Stimulated activated naive CD4-positive, alpha-beta T cell treated with Interleukin-2 at 50 U/mL for 16 hours (primary cell): ENCODE measurements at places on chromosomes 11 and 22.
A peak's percentile ranks its signal among the peaks of the same experiment; 100 is the strongest.

- DNase-seq: no peak
Observed at GRCh38 chr22:40029189-40029890, 34.6 kb downstream of the FAM83F start.

DNA sequence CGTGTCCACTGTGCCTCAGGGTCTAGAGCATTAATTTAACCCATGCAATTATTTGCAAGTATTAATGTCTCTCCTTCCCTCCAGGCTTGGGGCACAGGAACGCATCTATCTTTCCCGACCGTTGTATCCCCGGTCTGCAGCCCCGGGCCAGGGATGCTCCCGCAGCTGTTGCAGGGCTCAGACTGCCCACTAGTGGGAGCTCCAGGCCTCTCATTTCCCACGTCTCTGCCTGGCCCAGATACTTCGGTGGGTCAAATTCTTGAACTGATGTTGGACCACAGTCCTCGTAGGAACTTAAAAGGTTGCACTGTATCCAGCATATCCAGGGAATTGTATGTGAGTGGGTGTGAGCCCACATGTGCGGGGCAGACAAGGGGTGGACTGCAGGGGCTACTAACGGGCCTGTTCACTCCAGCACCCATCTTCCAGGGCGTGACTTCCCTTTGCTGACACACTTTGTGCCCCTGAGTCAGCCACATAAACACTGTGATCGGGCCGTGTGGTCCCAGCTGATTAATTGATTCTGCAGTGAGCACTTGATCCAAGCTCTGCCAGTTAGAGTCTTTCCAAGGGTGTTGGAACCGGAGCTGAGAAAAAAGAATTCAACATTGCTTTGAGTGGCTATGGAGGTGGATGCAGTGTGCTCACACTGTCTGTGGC lies 451.3 kb downstream of the TBC1D22A start:
- no peak for DNase-seq

- no peak for DNase-seq
Observed at GRCh38 chr11:45264839-45265515, 21.2 kb downstream of the SYT13 start.

DNA sequence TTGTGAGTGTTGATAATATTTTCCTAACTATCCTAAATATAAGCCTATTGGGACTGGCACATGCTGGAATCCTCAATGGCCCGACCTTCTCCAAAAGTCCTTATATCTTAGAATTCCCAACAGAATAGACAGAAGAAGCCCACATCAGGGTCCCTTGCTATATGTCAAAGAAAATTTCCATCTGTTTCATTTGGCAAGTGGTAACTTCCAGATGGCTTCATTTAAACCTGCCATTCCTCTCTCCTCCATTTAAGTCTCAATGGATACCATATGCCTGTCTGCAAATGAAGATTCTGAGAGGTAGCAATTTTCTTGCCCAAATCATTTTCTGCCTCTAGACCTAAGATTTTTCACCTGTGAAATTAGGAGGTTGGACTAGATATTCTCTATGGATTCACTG lies 73.1 kb upstream of the KCNA4 start:
- no peak for DNase-seq

- DNase-seq: no peak
Observed at GRCh38 chr22:46862418-46863324, 100.2 kb downstream of the TBC1D22A start.

- no peak for DNase-seq
Observed at GRCh38 chr22:19783586-19784383, 23.2 kb downstream of the TBX1 start.

DNA sequence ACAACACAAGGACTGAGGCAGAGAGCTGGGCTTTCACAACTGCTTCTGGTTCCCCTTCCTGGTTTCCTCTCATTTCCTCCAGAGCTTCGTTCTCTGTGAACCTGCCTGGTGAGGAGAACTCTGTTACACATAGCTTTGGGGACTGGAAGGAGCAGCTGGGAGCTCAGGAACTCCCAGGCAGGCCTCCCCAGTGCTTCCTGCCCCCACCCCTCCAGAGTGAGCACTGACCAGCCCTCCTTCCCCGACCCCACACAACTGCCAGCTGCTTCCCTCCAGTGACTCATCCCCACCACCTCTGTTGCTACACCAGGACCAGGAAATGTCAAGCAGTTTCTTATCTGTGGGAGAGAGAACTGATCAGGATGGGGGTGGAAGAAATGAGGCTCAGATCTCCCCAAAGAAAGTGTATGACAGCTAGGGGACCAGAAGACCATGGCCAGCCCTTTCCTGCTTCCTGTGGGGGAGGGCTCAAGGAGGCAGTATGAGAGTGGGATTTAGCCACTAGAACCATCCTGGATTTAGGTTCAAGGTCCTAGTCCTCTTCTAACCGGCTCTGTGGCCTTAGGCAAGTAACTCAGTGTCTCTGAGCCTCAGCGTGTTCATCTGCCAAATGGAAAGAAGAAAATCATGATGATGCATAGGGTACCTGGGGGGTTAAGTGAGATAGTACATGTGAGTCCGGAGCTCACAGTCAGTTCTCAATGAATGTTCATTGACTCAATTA lies 4.5 kb upstream of the TP53I11 start:
- no peak for DNase-seq

- no peak for DNase-seq
Observed at GRCh38 chr11:43555816-43556611, 124.5 kb upstream of the HSD17B12 start.

GRCh38 chr11:71352748-71353147 lies 95.4 kb downstream of the DHCR7 start:
- no peak for DNase-seq

DNA sequence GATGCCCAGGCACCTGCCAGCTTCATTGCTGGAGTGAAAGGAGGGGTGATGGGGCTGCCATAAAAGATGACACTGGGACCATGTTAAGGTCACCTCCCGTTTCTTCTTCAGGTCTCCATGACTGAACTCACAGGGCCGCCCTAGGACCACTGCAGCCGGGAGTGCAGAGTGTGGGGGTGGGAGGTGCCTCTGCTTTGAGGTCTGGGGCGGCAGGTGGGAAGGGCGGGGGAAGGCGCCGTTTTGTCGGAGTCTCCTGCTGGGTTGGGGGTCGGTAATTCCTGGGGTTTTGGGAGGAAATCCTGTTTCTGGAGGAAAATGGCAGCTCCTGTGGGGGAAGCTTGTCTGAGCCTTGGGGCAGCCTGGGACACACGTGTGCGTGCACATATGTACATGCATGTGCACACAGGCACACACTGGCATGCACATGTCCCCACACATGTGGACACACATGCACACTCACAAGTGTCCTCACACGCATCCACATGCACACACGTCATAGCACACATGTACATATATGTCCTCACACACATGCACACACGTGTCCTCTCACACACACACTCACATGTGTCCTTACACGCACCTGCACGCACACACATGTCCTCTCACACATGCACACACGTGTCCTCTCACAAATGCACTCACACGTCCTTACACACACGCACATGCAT lies 990.9 kb downstream of the BRD1 start:
- no peak for DNase-seq

- DNase-seq: no peak
Observed at GRCh38 chr11:108975641-108976071, 310.8 kb downstream of the DDX10 start.

DNA sequence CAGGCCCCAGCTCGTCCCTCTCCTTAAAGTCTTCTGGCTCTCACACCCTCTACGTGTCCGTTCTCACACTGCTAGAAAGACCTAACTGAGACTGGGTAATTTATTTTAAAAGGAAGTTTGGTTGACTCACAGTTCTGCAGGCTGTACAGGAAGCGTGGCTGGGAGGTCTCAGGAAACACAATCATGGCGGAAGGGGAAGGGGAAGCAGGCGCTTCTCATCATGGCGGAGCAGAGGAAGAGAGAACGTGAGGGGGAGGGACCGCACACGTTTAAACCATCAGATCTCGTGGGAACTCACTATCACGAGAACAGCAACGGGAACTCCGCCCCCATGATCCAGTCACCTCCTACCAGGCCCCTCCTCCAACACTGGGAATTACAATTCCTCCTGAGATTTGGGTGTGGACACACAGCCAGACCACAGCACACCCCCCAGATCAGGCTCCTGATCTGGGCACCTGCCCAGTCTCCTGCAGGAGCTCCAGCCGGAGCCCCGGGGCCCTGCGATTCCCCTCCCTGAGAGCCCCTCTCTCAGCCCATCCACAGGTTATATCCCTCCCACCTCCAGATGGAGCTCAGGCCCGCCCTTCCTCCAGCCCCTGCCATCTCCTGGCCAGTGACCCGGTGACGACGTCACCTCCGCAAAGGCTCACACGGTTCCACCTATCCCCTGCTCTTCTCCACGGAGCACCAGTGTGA lies 170.2 kb downstream of the BRD1 start:
- peak; percentile 70 for DNase-seq
